ENCODE measurements at places on chromosomes 13 and 19. TPM values are rescaled to one million over a fixed set of nuclear protein-coding genes. Genes with fewer than 3 reads are reported as not detected.

KBTBD6 gene
- total RNA-seq = 1.7 TPM

ZNF536 gene
- total RNA-seq = not detected

SSC5D gene
- total RNA-seq = 0.58 TPM

FBN3 gene
- total RNA-seq = 0.25 TPM

GRK1 gene
- total RNA-seq = not detected

ADGRE3 gene
- total RNA-seq = 0.59 TPM

- DNase-seq = peak; percentile 76
Observed at GRCh38 chr13:49444524-49445395, 686 bp downstream of the SETDB2 start.

GRCh38 chr19:17394891-17395415, 957 bp upstream of the CCDC194 start:
- no peak for DNase-seq

GRCh38 chr13:100184095-100184494, 95.2 kb downstream of the PCCA start:
- no peak for DNase-seq

GRCh38 chr19:50416034-50416977, 2.4 kb upstream of the SPIB start:
- no peak for DNase-seq

DNA sequence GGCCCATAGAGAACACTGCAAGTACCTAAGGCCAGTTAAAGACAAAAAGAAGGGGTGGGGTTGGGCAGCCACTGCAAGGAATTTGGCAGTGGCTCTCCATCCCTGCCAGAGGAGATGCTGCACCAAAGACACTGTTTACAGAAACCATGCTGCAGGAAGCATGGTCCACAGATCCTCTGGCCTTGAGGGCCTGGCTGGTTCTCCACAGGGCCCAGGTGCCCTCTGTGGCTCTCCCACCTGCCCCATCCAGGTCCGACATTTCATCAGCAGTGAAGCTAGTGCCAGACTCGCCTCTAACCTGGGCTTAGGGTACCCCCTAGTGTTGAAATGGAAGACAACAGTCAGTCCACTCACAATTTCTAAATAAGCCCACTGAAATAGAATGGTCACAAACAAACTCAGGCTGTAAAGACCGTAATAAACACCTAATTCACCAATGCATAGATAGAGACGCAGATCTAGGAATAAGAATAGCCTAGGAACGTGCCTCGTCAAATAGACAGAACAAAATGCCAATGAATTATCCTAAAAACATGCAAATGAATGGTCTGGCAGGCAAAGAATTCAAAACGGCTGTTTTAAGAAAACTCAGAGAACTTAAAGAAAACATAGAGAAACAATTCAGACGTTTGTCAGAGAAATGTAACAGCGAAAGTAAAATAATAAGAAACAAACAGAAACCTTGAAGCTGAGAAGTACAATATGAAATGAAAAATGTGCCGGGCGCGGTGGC, 23.3 kb downstream of the LYPD4 start:
- no peak for DNase-seq

DNA sequence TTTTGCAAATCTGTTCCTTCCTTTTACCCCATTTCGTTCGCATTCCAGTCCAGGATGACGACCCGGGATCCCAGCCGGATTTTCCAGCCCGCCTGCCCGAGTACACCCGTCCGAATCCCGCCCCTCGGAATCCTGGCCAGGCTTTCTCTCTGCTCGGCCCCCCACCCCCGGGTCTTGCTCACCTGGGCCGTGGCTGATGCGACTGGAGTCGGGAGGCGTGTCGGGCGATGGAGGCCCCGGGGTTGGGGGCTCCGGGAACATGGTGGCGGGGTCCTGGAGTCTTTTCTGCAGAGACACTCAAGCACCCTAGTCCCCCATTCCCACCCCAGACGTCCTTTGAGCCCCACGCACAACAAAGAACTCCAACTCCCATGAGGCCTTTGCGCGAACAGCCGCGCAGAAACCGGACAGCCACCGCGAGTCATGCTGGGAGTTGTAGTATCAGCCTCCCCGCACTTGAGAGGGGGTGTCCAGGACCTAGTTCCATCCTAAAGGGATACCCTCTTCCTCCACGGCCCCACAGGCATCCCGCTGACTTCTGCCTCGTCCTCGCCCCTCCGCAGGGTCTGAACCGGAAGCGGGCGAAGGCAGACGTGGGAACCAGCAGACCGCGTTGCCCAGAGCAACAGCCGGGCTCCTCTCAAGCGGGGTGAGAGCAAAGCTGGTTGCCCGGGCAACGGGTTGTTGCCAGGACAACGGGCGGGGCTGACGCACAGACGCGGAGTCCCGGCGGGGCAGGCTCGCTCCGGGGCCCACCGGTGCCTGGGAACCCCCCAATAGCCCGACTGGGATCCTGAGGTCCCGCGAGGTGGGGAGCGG, 1.1 kb downstream of the SYT5 start:
- DNase-seq = peak; percentile 98

DNA sequence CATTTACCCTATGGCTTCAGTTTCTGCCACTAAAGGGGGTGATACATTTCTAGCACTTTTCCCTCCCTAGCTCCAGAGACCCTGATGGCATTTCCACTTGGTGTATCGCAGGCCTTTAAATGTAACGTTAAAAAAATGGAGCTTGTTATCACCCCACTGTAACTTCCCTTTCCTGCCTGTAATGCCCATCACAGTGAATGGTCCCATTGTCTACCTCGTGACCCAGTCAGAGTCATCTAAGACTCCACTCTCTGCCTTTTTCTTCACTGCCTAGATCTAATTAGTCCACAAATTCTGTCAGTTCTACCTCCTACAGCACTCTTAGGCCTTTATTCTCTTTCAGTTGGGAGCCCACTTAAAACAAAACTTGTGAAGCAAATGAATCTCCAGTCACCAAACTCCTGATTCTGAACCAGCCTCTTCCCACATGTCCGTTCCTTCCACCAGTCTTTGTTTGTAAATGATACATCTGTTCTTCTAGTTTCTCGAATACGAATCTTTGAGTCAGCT, 64.8 kb downstream of the NHLRC3 start:
- DNase-seq = no peak

Measured in natural killer cell (primary cell).